ENCODE measurements at places on chromosomes 1 and 21. TPM values are rescaled to one million over a fixed set of nuclear protein-coding genes. Genes with fewer than 3 reads are reported as not detected.

Gene PADI2
- total RNA-seq, result not detected

Gene PAPPA2
- 15.4 TPM for total RNA-seq

Gene ELF3
- 2.3 TPM for total RNA-seq

Gene OR2L13
- total RNA-seq, result not detected

Gene LCE1D
- not detected for total RNA-seq

Gene EIF2D
- 47.4 TPM for total RNA-seq

Gene GPR25
- not detected for total RNA-seq

Gene CHRM3
- total RNA-seq, result 2.8 TPM

Gene LIN28A
- not detected for total RNA-seq

Gene PDE4DIP
- 217 TPM for total RNA-seq

Gene TSPEAR
- total RNA-seq, result not detected

Gene TPTE
- total RNA-seq, result not detected

Gene KLF17
- 0.05 TPM for total RNA-seq

Gene AADACL4
- not detected for total RNA-seq

Gene SSU72
- total RNA-seq, result 66.5 TPM

Gene FAM43B
- not detected for total RNA-seq

Gene CAMTA1
- 53.4 TPM for total RNA-seq
